ENCODE measurements at places on chromosomes 6 and 20.

- no peak for DNase-seq
These were observed 5.2 kb downstream of the TENT5A start for GRCh38 chr6:81747327-81747726.

GRCh38 chr6:26415791-26416190, 13.7 kb downstream of the BTN3A1 start:
- no peak for DNase-seq

DNA sequence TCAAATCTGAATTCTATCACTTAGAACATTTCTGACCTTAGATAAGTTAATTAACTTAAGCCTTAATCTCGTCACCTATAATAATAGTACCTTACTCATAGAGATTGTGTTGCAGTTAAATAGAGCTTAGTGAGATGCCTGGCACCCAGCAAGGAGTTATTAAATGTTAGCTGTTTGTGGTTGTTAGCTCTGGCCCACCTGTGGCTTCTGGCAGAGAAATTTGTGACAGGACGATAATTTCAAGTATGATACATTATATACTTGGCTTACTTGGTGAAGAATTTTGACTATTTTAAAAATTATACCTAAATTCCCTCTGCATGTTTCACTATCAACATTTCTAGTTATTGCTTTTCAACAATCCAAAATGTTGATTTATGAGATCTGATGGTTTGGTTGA, 102.9 kb upstream of the CEP162 start:
- DNase-seq, result no peak

- no peak for DNase-seq
These were observed 40.5 kb downstream of the HLA-F start for GRCh38 chr6:29763491-29764289.

DNA sequence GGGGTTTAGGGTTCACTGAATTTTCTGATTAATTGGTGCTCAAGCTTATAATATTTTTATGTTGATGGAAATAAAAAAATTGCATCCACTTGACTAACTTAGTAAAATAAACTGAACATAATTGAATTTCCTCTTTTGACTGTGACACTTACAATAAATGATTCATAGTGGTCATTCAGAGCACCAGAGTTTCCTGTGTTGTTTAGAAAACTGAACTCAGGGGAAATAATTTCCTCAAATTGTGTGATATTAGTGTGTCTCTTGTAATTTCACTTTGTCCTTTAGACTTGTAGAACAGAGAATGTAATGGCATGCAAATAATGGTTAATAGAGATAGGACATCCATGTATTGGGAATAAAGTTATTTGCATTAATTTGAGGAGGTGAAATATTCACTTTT, 319.7 kb upstream of the MAN1A1 start:
- DNase-seq, result no peak

DNA sequence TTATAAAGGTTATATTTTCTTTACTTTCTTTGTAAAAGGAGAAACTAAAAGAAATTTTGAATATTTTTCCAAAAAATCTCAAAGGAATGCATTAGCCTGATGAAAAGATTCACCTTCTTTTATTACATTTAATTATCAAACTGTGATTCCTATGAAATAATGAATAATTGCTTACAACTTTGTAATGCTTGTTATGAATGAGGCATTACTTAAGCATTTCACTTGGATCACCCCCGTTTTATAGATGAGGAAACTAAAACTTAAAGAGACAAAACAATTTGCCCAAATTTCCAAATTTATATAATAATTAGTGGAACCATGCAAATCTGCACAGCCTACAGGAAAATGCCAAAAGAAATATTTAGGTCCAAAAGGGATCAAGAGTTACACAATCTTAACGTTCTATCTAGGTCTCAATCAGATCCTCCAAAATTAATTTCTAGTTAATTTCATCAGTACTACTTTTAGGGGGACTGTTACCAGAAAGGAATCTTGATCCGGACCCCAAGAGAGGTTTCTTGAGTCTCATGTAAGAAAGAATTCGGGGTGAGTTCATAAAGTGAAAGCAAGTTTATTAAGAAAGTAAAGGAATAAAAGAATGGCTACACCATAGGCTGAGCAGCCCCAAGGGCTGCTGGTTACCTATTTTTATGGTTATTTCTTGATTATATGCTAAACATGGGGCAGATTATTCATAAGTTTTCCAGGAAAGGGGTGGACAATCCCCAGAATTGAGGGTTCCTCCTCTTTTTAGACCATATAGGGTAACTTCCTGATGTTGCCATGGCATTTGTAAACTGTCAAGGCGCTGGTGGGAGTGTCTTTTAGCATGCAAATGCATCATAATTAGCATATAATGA, 288.0 kb downstream of the ADGB start:
- no peak for DNase-seq

DNA sequence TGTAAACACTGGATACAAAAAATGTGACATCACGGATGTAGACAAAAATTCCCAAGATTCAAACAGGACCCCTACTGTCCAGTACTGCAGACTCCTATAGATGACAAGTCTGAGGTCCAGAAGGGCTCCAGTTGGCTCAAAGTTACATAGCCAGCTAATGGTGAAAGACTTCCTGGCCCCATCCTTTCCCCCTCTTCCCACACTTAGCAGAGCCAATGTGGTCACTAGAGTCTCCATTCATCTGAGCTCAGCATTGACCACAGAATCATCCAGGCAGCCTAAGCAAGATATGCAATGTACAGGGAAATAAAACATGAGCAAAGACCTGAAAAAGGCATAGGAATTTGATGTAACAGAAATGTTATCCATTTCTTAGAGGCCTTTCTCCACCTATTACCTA, 180.5 kb downstream of the ADAT2 start:
- no peak for DNase-seq

- no peak for DNase-seq
These were observed 104.2 kb downstream of the NCOA3 start for GRCh38 chr20:47605673-47606413.

DNA sequence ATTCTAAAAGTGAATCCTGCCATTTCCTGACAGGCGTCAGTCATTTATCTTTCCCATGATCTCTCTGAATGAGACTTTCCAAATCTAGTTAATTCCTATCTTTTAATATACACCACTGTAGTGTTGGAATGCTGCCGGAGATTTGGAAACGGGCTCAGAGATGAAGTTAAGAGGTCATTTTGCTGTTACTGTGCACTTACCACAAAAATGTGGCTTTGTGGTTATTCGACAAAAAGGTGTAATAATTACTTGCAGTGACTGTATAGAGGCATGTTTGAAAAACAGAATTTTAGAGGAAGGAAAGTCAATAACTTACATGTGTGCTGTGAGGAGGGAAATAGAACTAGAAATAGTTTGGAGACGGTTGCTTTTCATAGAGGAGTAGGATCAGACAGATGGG, 460.2 kb upstream of the BTBD3 start:
- DNase-seq, result no peak

GRCh38 chr6:38016824-38017223, 197.3 kb downstream of the ZFAND3 start:
- DNase-seq, result no peak

DNA sequence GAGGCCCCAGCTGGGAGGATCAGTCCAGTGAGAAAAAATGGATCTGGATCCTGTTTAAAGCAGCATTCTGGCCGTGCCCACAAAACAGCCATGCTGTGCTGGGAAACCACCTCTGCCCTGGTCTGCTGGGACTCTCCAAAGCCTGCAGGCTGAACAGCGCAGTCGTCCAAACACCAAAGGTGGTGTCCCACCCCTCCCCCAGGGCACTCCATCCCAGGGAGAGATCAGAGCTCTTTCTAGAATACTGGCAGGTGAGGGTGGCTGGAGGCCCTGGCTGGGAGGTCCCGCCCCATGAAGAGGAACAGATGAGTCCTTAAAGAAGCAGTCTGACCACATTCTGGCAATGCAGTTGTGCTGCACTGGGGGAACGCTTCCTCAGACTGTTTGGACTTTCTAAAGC, 84.6 kb downstream of the MRAP2 start:
- no peak for DNase-seq

- DNase-seq, result no peak
These were observed 50.3 kb downstream of the FRK start for GRCh38 chr6:116010386-116010785.

DNA sequence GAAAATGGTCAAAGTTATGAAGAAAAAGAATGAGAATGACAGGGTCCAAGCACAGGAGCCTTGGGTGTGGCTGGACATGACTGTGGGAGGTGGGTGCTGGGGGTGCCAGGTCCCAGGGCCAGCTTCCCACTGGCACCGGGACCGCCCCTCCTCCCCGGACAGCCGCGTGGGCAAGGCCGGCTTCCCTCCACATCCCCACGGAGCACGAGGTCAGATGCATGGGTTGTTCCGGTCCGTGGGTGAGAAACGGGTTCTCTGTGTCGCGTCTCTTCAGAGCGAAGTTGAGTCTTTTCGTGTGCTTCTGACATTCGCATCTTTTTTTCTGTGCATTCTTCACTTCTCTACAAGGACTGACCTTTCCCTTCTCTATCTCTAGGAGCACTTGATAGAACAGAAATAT, 30.1 kb downstream of the KIF25 start:
- no peak for DNase-seq

DNA sequence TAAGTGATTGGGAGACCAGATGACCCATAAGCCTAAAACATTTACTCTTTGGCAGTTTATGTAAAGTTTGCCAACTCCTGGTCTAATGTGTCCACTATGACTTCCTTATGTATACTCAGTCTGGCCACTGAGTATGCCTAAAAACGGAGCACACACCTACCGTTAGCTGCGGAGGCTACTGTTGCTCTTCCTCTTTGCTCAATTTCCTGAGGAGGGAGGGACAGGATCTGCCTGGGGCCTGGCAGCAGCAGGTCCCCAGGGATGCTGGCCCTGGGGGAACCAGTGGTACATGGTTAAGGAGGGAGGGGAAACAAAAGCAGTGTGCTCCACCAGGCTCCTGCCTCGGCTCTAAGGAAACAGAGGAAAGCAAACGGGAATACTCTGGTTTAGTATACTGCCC, 113.5 kb downstream of the CDYL start:
- no peak for DNase-seq

DNA sequence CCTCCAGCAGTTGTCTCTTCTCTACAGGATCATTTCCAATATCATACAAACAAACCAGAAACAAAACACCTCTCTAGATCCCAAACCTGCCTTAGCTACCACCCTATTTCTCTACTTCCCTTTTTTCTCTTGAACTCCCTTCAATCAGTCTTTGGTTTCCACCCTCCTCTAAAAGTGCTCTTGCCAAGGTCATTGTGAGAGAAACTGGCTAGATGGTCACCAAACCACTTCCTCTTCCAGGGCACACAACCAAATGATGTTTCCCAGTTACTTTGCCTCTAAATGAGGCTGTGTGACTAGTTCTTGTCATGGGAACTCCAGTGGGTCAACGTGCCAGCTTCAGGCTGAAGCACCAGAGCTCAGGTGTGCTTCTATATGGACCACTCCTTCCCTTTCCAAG, 85.8 kb upstream of the ARMC2 start:
- DNase-seq, result no peak

GRCh38 chr20:33650753-33651561, 11.2 kb upstream of the C20orf144 start:
- DNase-seq, result no peak

DNA sequence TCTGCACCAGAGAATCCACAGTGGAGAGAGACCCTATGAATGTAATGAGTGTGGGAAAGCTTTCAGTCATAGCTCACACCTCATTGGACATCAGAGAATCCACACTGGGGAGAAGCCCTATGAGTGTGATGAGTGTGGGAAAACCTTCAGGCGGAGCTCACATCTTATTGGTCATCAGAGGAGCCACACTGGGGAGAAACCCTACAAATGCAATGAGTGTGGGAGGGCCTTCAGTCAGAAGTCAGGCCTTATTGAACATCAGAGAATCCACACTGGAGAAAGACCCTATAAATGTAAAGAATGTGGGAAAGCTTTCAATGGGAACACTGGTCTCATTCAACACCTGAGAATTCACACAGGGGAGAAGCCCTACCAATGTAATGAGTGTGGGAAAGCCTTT, 11.9 kb downstream of the ZKSCAN8 start:
- no peak for DNase-seq

GRCh38 chr6:43736844-43737243, 33.2 kb upstream of the VEGFA start:
- no peak for DNase-seq

DNA sequence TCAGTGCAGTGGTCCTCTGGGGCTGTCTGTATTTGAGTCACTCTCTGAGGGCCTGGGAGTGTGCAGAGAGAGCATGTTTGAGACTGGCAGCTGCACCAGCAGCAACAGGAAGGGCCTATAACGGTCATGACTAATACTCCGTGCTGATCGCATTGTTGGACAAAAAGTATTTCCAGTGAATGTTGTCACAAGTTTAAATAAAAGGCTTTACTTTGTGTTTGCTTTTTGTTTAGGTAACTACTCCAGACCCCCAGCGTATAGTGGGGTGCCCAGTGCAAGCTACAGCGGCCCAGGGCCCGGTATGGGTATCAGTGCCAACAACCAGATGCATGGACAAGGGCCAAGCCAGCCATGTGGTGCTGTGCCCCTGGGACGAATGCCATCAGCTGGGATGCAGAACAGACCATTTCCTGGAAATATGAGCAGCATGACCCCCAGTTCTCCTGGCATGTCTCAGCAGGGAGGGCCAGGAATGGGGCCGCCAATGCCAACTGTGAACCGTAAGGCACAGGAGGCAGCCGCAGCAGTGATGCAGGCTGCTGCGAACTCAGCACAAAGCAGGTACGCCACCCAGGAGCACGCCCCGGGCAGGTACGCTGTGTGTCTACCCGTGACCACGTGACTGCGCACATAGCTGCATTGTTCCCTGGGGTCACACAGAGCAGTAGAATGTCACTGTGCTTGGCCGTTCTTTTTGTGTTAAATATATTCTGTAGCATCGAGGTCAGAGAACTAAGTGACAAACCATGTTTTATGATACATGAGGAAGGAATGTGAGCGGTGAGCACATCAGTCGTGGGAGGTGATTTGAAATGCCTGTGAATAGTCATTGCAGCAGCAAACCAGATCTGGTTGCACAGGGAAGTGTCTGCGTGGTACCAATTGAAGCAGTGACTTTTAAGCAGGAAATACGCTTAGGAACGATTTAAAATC, 174.7 kb downstream of the TMEM242 start:
- DNase-seq, result no peak

GRCh38 chr6:74408844-74409243, 712.8 kb downstream of the CD109 start:
- DNase-seq, result no peak

- no peak for DNase-seq
These were observed 393.9 kb downstream of the KIF16B start for GRCh38 chr20:16179371-16179770.

GRCh38 chr20:61913423-61914225, 152.1 kb downstream of the TAF4 start:
- no peak for DNase-seq

GRCh38 chr6:113437566-113437965, 419.6 kb upstream of the MARCKS start:
- no peak for DNase-seq

- no peak for DNase-seq
These were observed 78.0 kb downstream of the PDE10A start for GRCh38 chr6:165585060-165585459.

Measured in NCI-H748 treated with DMSO at 0.1 percent for 48 hours (cell line).